Activated CD8-positive, alpha-beta memory T cell treated with anti-CD3 and anti-CD28 coated beads for 48 hours (primary cell): ENCODE measurements at places on chromosomes 4 and X.

DNA sequence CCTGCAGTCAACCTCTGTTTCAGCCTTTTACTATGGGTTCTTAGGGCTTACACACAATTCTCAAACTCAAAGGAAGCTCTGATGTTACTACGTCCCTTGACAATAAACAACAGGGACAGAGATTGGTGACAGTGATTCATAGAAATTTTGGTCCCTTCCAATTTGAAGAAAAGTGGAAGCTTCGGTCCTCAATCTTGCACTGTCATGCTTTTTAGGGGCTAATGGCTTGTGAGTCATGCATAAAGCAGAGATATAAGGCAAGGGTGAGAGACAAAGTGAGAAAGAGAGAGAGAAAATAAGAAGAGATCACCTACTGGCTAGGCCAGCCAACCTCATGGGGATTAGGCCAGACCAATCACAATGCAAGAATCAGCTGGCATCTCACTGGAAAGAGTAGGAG is 63.2 kb upstream of the STARD8 start:
- no peak for DNase-seq

GRCh38 chrX:14274691-14275090 is 245.0 kb upstream of the GEMIN8 start:
- DNase-seq: no peak

GRCh38 chrX:19127649-19128168 is 5.4 kb upstream of the ADGRG2 start:
- no peak for DNase-seq

DNA sequence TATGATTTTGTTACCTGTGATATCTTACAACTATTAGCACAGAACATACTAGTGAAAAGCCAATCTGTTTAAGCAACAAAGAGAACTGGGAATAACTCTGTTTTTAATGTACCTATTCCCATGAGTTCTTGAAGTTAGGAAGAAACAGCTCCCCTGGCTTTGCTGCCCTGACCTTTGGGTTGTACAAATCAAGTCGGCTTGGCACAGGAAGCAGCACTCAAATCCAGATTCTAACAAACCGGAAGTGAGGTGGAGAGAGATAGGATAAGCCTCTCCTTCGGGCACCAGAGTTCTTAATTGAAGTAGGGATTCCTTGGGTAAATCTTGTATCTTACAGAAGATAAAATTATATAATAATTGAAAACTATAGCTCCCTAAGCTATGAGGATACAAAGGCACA is 144.8 kb upstream of the CPEB2 start:
- no peak for DNase-seq

- DNase-seq: no peak
These were observed 32.1 kb downstream of the TSPAN5 start for GRCh38 chr4:98626350-98626749.

DNA sequence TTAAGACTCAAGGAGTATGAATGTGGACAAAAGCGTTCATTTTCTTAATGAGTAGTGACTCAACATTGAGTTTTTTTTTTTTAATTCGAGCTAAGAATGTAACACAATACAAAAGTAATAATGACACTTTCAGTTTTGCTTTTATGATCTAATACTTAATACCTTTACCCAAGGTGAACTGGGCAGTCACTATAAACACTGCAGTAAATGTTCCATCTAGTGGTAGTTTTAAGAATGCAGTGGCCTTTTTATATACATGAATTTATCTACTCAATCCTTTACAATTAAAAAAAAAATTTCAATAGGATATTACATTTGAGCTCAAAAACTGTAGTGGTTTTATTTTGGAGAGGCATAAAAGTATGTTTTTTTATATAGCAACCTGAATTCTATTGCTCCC is 33.9 kb downstream of the PDK3 start:
- no peak for DNase-seq

GRCh38 chrX:72694170-72694569 is 19.9 kb downstream of the PHKA1 start:
- no peak for DNase-seq

DNA sequence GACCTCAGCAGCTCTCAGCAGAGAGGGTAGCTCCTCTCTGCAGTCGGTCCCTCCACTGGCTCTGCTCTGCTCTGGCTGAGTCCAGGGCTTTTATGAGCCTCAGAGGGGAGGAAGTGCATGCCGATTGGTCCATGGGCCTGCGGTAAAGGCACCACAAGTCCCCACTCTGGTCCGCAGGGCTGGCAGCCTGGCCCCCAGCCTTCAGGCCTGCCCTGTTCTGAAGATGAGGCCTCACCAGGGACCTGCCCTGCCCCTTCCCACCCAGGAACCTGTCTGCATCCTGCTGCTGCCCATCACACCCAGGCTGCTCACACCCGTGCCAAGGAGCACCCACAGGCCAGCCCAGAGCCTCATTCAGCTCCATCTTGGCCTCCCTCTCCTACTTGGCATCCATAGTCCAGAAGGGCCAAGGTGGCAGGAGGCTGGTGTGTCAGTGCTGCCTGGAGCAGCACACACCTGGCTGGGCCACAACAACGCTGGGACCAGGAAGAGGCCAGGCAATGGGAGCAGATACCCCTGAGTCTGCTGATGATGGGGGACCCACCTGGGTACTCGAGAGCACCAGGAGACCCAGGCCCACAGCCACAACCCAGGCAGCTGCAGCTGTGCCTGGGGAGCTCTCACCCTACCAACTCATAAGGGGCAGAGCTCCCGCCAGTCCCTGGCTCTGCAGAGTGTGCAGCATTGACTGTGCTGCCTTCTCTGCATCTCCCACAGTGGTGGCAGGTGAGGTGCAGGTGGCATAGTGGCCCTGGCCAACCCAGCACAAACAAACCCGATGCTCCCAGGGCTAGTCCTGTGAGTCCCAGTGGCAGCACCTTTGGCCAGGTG is 191.9 kb upstream of the NUDT6 start:
- DNase-seq: no peak

GRCh38 chr4:119025916-119026661 is 109.5 kb upstream of the MYOZ2 start:
- no peak for DNase-seq

- no peak for DNase-seq
These were observed 112.6 kb downstream of the TMA16 start for GRCh38 chr4:163606896-163607691.

DNA sequence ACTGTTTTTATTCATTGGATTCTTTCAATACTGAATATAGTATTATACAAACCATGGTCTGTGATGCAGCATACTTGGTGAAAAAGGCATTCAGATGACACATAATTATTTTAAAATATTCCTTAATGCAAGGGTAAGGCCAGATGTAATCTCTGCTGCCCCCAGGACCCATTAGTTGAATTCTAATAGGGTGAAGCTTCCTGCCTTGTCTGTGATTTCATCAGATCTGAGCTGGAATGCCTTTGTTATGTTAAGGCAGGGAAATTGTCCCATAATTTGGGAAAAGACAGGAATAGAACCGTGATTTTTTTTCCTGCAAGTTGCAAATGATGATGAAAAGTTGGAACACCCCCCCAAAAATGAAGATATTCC is 26.1 kb downstream of the ZRSR2 start:
- DNase-seq: no peak

GRCh38 chr4:76441881-76442280 is 6.9 kb downstream of the SHROOM3 start:
- DNase-seq: no peak

DNA sequence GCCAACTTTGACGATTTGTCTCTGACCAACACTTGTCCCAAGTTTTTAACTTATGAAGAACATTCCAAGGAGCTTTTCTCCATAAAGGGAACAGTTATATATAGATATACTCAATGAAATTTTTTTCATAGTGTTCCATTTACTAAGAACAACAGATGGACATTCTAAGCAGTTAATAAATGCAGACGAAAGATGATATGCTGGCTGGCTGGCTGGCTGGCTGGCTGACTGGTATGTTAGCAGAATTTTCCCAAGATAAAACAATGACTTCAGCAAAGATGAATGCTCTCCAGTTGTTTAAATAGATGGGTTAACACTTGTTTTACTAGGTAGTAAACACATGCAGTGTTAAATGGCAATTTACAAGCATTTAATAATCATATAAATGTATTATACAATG is 62.2 kb downstream of the SPANXN3 start:
- DNase-seq: no peak

GRCh38 chrX:150934453-150934852 is 36.0 kb upstream of the CD99L2 start:
- DNase-seq: no peak

- no peak for DNase-seq
These were observed 49.1 kb downstream of the ABCG2 start for GRCh38 chr4:88109123-88109881.

GRCh38 chr4:11866391-11866790 is 437.7 kb upstream of the HS3ST1 start:
- no peak for DNase-seq

DNA sequence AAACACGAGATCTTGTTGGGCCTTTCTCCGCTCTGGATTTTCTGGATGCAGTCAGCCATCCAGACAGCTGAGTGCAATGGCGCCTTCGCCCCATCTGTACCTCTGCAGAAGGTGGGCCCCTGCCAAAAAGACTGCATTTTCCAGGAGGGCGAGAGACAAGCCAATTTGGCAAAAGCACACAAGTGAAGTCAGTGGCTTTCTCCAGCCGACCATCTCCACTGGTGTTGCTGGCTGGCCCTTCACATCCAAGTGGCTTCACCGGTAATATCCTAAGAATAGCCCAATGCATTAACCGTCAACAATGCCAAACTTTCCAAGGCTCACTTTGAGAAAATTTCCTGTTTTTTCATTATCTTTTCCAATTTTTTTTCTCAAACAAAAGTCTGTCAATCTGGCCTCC is 96.2 kb upstream of the MXRA5 start:
- DNase-seq: no peak

GRCh38 chrX:115174548-115174947 is 14.7 kb upstream of the RBMXL3 start:
- no peak for DNase-seq
